ENCODE measurements at places on chromosomes 7 and 10.

GRCh38 chr10:71581376-71581775 lies 138.2 kb downstream of the C10orf105 start:
- H3K36me3 ChIP-seq = no peaks in the 10 kb centered on the region
- H3K4me1 ChIP-seq = no peaks in the 10 kb centered on the region
- no peak overlapping the region for H3K4me3 ChIP-seq
- no peak for DNase-seq

GRCh38 chr7:154200241-154200640 lies 148.0 kb downstream of the DPP6 start:
- no peaks in the 10 kb centered on the region for H3K27me3 ChIP-seq
- no peaks in the 10 kb centered on the region for H3K36me3 ChIP-seq
- H3K4me3 ChIP-seq = no peak overlapping the region

DNA sequence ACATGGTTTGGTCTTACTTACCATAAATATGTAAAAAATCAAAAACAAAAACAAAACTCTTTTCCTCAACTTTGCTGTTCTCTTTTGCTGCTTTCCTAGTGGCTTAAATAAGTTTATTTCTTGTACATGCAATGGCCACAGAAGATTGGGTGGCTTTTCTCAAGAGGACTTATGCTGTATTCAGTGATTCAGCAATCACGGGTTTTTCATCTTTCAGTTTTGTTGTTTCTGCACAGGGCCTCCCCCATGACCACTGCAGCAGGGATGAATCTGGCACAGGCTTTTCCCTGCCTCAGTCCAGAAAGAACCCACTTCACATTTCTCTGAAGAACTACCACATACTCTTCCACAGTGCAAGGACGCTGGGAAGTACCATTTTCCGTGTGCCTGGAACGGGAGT lies 355.0 kb downstream of the RNLS start:
- no peaks in the 10 kb centered on the region for H3K4me1 ChIP-seq
- no peaks in the 10 kb centered on the region for H3K27me3 ChIP-seq
- H3K4me3 ChIP-seq = no peak overlapping the region
- no peaks in the 10 kb centered on the region for H3K36me3 ChIP-seq
- no peak overlapping the region for H3K27ac ChIP-seq

- H3K27me3 ChIP-seq = no peaks in the 10 kb centered on the region
- H3K27ac ChIP-seq = no peak overlapping the region
- DNase-seq = no peak
- H3K4me3 ChIP-seq = no peak overlapping the region
These were observed 19.6 kb downstream of the GIMAP4 start for GRCh38 chr7:150586785-150587152.

GRCh38 chr10:60604342-60604741 lies 173.9 kb upstream of the CDK1 start:
- DNase-seq = no peak
- no peaks in the 10 kb centered on the region for H3K36me3 ChIP-seq
- no peak overlapping the region for H3K4me3 ChIP-seq
- no peaks in the 10 kb centered on the region for H3K27me3 ChIP-seq

DNA sequence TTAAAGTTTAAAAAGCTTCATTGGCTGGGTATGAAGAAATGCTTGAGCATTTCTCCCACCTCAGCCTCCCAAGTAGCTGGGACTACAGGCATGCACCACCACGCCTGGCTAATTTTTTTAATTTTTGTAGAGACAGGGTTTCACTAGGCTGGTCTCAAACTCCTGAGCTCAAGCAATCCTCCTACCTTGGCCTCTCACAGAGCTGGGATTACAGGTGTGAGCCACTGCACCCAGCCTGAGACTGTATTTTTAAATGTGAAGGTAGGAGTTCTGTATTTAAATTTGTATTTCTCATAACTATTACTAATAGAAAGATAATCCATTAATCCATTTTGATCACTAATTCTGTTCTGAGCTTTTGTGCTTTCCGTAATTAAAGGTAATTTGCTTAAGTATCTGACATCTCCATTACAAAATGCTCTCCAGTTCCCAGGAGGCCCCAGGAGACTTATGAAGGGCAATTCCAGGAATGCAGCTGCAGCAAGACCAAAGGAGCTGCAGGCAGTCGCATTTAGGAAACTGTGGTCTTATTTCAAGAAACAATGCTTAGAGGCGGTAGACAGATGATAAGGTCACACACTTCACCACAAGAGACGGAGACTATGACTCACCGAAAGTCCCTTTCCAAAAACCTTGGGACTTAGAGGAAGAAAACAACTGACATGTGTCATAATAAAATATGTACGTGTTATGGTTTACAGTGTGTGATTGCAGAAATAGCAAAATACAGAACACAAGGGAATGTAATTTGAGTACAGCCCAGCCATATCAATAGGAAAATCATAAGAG lies 23.3 kb downstream of the YAE1 start:
- DNase-seq = peak; percentile 82
- H3K36me3 ChIP-seq = no peaks in the 10 kb centered on the region
- H3K27ac ChIP-seq = peak overlapping the region; percentile 44
- H3K4me3 ChIP-seq = no peak overlapping the region
- H3K4me1 ChIP-seq = peaks cover 11% of the 10 kb centered on the region

DNA sequence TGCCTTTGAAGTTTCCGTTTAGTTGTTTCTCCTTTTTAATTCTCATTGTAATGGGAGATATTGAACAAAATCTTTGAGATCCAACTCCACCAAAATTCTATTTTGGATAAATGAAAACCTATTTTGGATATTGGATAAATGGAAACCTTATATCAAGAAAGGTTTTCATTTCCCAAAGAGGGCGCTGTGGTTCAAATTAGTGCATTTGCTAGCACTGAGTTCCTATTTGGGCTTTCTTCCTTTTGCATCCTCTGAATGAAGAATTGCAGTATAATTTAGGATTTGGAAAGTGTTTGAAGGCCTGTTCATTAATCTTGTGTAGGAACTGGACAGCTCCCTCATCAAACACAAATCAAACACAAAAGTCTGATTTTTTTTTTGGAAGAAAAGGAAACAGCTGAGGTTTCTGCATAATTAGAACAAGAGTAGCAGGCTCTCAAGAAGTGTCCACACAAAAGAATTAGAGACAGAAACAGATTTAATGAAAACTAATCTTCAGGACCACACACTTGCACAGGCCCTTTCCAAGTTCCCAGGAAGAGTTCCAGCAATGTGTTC lies 80.8 kb upstream of the KLF14 start:
- no peak overlapping the region for H3K4me3 ChIP-seq
- no peak for DNase-seq
- no peaks in the 10 kb centered on the region for H3K36me3 ChIP-seq

GRCh38 chr10:120365872-120366271 lies 91.2 kb upstream of the PLPP4 start:
- H3K27me3 ChIP-seq = no peaks in the 10 kb centered on the region
- no peak overlapping the region for H3K4me3 ChIP-seq
- no peak overlapping the region for H3K27ac ChIP-seq
- H3K4me1 ChIP-seq = no peaks in the 10 kb centered on the region
- no peak for DNase-seq

DNA sequence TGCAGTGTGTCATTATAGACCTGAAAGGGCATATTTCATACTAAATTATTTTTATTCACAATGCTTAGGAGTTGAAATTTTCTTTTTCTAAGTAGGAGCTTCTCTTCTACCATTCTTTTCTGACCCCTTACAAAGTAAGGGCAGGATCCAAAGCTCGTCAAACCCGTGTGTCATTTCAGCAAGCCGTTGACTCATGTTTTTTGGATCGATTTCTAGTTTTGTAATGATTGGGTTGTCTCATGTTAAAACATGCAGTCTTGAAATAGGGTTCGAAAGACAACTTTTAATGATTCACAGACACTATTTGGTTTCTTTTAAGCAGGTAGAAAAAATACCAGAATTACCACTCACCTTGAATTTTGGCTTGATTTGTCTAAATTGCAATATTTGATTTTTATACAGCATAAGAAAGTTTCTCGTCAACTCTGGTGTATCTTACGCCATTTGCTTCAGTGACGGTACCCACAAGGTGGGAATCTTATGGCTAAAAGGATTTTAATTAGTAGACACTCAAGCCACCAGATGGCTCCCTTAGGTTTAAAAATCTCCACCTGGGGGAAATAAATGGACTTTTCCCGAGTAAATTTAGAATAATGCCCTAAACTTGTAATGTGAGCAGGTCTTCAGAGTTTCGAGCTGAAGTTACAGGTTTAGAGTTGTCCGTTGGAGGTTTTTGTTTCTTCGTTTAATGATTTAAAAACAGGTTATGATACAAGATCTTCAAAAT lies 283.4 kb downstream of the CCDC3 start:
- H3K4me3 ChIP-seq = no peak overlapping the region
- no peak overlapping the region for H3K27ac ChIP-seq
- no peaks in the 10 kb centered on the region for H3K36me3 ChIP-seq
- DNase-seq = no peak

DNA sequence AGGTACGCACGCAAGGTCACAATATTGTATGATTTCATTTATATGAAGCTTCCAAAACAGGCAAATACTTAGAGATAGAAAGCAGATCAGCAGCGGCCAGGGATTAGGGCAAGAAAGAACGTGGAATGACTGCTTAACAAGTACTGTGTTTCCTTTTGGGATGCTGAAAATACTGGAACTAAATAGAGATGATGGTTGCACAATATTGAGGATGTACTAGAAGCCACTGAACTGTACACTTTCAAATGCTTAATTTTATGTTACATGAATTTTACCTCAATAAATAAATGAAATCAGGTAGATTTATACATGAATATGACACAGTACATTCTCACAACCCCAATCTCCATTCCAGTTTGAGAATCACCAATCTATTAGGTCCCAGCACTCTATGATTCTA lies 15.6 kb downstream of the SEM1 start:
- H3K4me1 ChIP-seq = no peaks in the 10 kb centered on the region
- no peak overlapping the region for H3K4me3 ChIP-seq
- no peak overlapping the region for H3K27ac ChIP-seq
- H3K27me3 ChIP-seq = no peaks in the 10 kb centered on the region
- peaks cover 5% of the 10 kb centered on the region for H3K36me3 ChIP-seq

- H3K4me3 ChIP-seq = no peak overlapping the region
- H3K27ac ChIP-seq = no peak overlapping the region
- peaks cover 35% of the 10 kb centered on the region for H3K27me3 ChIP-seq
- DNase-seq = no peak
- peaks cover 38% of the 10 kb centered on the region for H3K4me1 ChIP-seq
These were observed 30.1 kb downstream of the JCAD start for GRCh38 chr10:30029164-30029871.

GRCh38 chr10:86594535-86594934 lies 59.8 kb upstream of the OPN4 start:
- H3K4me1 ChIP-seq = no peaks in the 10 kb centered on the region
- DNase-seq = no peak
- no peaks in the 10 kb centered on the region for H3K27me3 ChIP-seq

- no peak overlapping the region for H3K27ac ChIP-seq
- H3K4me3 ChIP-seq = no peak overlapping the region
These were observed 29.1 kb upstream of the EFCAB10 start for GRCh38 chr7:105610165-105610930.

DNA sequence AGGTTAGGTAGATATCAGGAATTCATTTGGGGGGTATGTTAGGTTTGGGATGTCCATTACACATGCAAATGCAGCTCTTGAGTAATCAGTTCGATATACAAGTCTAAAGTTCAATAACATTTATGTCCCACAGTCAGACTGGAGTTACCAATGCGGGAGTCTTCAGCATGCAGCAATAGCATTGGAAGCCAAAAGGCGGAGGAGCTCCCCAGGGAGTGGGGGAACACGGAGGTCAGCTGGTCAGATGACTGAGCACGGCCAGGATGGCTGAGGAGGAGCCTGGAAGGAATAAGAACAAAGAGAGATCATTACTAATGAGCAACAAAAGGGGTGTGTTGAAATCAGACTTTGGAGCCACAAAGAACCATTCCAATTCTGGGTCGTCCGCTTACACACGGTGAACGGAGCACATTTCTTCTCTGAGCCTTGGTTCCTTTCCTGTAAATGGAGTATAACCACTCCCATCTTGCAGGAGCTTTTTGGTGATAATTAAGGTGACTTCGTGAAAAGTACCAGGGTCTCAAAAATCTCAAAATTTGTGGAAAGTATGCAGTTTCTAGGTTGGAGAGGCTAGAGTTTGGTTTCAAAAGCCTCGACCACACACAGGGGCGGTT lies 478 bp upstream of the ZNF22 start:
- peaks cover 9% of the 10 kb centered on the region for H3K36me3 ChIP-seq
- H3K27me3 ChIP-seq = no peaks in the 10 kb centered on the region
- H3K4me3 ChIP-seq = peak overlapping the region; percentile 51
- H3K27ac ChIP-seq = peak overlapping the region; percentile 77
- no peak for DNase-seq

DNA sequence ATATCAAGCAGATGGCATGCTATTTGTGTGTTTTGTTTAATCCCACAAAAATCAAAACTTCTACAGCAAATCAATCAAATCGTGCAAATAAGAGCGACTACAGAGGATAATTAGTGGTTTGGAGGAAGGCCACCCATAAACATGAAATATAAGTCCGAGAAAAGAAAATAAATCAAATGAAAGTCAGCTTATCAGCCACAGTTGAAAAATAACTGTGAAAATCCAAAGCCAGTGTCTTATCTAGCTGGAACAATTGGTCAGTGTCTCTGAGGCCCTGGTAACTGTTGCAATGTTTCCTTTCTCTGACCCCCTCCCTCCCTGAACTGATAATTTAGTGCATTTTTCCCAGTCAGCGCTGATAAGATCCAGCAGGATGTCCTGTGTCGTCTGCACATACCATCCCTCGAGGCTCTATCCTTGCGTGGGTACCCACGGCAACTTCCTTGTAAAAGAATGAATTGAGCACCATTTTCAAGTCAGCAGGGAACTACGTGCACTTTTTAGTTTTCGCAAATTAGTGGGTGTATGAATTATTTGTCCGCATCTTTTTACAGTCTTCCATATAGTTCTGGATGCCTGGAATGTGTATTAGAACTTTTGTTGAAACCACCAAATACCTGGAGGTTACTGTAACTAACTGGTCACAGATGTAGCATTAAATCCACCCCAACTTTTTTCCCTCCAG lies 10.8 kb upstream of the JCAD start:
- no peak overlapping the region for H3K4me3 ChIP-seq
- no peaks in the 10 kb centered on the region for H3K27me3 ChIP-seq
- H3K27ac ChIP-seq = no peak overlapping the region
- H3K36me3 ChIP-seq = no peaks in the 10 kb centered on the region
- DNase-seq = no peak
- H3K4me1 ChIP-seq = no peaks in the 10 kb centered on the region

DNA sequence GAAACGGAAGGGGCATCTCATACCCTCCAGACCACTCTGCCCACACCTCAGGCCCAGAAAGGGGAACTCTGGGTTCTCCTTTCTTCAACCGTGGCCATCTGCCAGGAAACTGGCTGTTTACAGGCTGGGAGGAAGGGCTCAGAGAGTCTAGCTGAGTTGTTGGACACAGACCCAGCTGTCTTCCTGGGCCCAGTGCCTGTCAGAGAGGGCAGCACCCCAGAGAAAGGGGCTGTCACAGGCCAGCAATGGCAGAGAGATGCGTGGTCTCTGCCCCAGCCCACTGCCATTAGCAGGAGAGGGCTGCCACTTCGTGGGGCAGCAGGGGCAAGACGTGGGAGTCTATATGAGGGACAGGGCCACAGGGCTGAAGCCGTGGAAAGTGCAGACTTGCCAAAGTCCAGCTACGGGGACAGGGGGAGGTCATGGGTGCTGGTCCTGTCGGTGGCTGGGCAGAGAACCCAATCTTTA lies 11.0 kb downstream of the GRID1 start:
- no peaks in the 10 kb centered on the region for H3K27me3 ChIP-seq
- H3K4me1 ChIP-seq = no peaks in the 10 kb centered on the region
- no peaks in the 10 kb centered on the region for H3K36me3 ChIP-seq
- H3K27ac ChIP-seq = no peak overlapping the region

GRCh38 chr7:154842591-154842990 lies 160.3 kb downstream of the PAXIP1 start:
- H3K27me3 ChIP-seq = no peaks in the 10 kb centered on the region
- H3K27ac ChIP-seq = no peak overlapping the region
- H3K36me3 ChIP-seq = no peaks in the 10 kb centered on the region
- H3K4me3 ChIP-seq = no peak overlapping the region
- no peaks in the 10 kb centered on the region for H3K4me1 ChIP-seq

All from CD8-positive, alpha-beta memory T cell (primary cell).